Activated CD4-positive, alpha-beta T cell treated with anti-CD3 and anti-CD28 coated beads, Interleukin-2, amount 50 U/mL, for 1 hour (primary cell): ENCODE measurements at places on chromosomes 7 and 10.

DNA sequence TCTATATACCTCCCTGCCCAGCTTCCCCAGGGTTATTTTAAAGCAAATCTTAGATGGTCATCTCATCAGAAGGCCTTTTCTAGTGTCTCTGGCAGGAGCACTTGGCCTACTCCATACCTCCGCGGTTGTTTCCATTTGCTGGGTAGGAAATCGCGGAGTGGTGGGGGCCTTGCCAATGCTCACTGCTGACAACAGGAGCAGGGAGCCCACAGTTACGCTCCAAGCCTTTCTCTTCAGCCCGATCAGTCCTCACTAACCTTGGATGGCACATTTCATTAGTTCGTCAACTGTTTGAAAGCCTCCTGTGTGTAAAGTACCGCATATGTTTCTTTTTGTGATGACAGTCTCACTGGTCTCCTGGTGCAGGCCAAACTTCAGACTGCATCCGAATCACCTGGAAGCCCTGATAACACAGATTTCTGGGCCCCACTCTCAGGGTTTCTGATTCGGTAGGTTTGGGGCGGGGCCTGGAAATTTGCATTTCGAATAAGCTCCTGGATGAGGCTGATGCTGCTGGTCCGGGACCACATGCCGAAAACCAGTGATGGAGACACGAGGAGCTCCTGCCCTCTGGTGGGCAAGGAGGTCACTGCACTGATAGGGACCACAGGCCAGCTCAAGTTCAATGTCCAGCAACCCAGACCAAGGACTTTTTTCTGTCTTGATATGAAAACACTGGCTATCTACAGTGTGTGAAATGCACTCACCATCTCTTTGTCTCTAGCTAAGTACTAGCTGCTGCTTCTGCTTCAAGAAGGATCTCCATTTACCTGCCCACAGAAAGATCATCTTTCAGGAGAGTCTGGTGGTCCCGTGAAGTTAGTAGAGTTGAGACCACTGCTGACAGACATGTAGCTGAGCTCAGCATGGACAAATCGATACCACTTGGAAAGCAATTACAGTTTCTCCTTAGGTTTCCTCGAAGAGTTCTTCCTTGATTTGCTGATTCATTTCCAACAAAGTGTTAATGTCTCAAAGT, 14.0 kb downstream of the LRGUK start:
- DNase-seq = peak; percentile 34

GRCh38 chr10:13338390-13339110, 9.5 kb downstream of the SEPHS1 start:
- no peak for DNase-seq

- DNase-seq = no peak
These were observed 152.0 kb downstream of the SVIL start for GRCh38 chr10:29482591-29483431.

GRCh38 chr7:54069843-54070242, 472.3 kb upstream of the VSTM2A start:
- DNase-seq = no peak

- no peak for DNase-seq
These were observed 4.0 kb downstream of the CALD1 start for GRCh38 chr7:134783294-134784069.

GRCh38 chr7:7869036-7869435, 99.6 kb upstream of the GLCCI1 start:
- DNase-seq = no peak

GRCh38 chr10:47165711-47166404, 134.1 kb upstream of the GDF10 start:
- peak; percentile 34 for DNase-seq

DNA sequence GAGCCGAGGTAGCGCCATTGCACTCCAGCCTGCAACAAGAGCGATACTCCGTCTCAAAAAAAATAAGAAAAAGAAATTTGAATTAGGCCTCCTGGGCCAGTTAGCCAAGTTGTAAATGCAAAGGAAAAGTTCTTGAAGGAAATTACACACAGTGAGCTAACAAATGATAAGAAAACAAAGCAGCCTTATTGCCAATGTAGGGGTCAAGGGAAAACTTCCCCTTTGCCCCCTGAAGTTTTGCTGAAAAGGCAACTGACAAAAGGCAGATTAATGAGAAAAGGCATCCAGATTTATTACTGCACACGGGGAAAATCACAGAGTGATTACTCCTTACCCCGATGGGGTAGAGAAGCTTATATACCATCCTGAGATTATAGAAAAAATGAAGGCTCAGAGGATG, 70.3 kb downstream of the PAPSS2 start:
- DNase-seq = no peak

GRCh38 chr7:4808026-4808425, 32.6 kb downstream of the AP5Z1 start:
- no peak for DNase-seq

- no peak for DNase-seq
These were observed 2.5 kb downstream of the PALD1 start for GRCh38 chr10:70481105-70481504.

DNA sequence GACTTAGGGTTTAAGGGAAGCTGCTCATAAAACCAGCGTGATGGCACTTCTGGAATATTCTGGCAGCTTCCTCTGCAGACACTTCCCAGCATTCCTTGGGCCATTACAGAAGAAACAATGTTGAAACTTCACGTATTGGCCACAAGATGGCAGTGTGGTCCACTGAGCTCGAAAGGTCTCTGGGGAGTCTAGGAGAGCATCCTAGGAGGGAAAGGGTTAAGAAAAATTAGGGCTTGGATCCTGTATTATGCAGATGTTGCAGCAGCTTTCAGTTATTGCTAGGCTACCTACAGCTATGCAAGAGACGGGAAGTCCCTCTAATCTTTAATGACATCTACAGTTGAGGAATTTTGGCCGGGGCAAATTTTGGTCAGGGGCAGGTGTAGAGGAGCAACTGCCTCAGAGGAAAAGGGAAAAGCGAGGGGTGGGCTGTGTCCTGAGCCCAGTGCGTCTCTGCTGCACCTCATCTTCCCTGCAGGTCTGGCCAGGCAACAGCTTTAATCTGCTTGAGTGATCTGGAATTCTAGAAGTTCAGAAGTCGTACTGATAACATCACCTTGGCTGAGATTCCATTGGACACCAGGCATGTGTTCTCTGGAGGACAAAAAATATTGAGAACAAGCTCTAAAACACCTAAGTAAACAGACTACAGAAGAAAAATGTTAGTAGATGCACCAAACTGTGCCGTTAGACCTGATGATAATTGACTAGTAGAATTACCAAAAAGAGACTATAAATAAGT, 220.8 kb upstream of the PRSS58 start:
- DNase-seq = no peak

DNA sequence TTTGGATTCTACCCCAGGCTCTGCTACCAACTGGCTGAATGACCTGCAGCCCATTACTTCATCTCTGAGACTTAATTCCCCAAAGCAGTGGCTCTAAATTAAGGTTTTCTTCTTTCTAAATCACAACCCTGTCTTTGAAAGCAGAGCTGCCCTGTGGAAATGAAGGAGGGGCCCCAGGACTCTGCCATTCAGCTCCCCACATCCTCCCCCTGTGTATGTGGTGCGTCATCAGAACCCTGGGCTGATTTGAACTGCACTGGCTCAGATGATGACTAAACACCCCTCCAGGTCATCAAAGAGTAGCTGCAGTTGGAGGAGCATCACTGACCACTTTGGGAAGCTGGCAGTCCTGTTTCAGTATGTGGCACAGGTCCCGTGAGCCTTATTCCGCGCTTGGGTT, 46.6 kb downstream of the BPGM start:
- DNase-seq = no peak

- DNase-seq = peak; percentile 67
These were observed 337.7 kb upstream of the NPVF start for GRCh38 chr7:25565949-25566348.

- DNase-seq = no peak
These were observed 212.0 kb upstream of the IGFBP3 start for GRCh38 chr7:46133072-46133471.

- peak; percentile 19 for DNase-seq
These were observed 116.0 kb downstream of the NPTX2 start for GRCh38 chr7:98733036-98733435.

- no peak for DNase-seq
These were observed 19.4 kb downstream of the ZMIZ1 start for GRCh38 chr10:79088176-79088575.

GRCh38 chr7:20557116-20557515, 58.4 kb upstream of the ABCB5 start:
- DNase-seq = no peak

DNA sequence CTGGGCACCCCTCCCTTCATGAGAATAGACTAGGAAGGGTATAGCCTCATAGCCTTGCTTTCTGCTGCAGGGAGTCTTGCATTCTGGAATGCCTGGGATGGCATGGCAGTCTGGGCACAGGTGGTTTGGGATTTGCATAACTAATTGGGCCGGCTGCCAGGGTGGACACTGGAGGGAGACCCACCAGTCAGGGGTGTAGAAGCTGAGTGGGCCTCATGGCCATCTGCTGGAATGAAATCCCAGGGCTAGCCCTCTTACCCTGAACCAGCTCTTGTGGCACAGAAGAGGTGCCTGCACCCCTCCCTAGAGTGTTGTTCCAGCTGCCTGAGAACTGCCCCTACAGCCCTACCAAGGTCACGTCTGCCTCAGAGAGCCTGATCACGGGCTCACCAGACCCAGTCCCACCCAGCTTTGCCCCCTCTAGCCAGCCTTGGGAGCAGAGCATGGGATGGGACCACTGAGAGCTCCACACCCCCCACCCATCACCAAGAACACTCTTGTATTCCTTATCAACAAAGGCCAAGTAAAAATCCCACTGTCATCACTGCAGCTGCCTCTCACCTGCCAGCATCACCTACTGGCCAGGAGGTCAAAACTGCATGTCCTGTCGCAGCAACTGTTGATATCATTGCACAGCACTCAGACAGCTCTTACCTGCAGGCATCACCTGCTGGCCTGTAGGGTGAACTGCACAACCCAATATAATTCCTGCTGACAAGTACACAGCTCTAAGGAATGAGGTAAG, 148.9 kb downstream of the ZEB1 start:
- no peak for DNase-seq

DNA sequence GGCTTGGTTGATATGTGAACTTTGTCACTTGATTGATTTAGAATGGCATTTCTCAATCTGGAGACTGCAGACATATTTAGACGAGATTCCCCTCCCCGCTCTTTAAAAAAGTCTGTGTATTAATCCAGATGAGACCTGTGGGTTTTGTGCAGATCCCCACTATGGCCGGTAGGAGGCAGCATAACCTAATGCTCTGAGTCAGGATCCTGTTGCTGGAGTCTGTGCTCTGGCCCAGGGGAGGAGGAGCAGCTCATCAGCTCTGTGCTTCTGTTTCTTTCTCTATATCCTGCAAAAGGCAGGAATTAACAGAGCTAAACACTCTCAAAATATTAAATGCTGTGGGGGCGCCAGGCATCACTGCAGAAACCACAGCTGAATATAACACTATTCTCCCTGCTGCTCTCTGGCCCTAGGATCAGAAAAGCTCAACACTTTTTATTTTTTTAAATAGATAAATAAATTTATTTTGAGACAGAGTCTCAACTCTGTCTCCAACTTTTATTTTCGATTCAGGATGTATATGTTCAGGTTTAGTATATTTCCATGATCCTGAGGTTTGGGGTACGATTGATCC, 23.9 kb upstream of the SEPHS1 start:
- peak; percentile 40 for DNase-seq

- DNase-seq = no peak
These were observed 7.7 kb downstream of the CPVL start for GRCh38 chr7:29138588-29138987.

GRCh38 chr10:60963441-60964256, 19.7 kb upstream of the RHOBTB1 start:
- DNase-seq = no peak

- DNase-seq = no peak
These were observed 3.3 kb upstream of the UNCX start for GRCh38 chr7:1229202-1229947.

DNA sequence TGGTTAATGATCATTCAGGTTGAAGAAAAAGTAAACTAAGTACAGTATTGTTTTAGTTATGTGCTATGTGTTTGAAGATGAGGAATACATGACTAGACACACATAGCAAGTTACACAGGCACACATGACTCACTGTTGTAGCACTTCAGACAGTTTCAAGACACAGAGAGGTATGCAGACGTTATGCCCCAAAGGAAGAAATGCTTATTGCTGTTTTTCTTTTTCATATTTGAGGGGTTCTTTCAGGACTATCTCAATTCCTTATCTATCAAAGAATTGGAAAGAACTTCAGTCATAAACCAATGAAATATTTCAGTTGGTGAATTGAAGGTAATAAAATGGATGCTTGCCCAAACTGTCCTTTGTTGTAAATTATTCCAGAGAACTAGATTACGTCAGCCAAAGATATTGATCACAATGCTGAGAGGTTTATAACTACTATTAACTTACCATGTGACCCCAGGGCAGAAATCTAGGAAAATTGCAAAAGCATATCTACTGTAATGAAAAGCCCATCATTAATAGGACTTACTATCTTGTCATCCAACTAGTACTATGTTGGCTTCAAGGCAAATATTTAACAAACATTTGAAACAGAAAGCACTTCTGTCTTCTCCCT, 61.2 kb upstream of the CAPZA2 start:
- DNase-seq = no peak
